ENCODE measurements at places on chromosomes 3 and 15.

- no peak for DNase-seq
Observed at GRCh38 chr3:97689962-97690361, 74.6 kb upstream of the ARL6 start.

GRCh38 chr3:94293793-94294195 lies 230.9 kb downstream of the NSUN3 start:
- DNase-seq: no peak

DNA sequence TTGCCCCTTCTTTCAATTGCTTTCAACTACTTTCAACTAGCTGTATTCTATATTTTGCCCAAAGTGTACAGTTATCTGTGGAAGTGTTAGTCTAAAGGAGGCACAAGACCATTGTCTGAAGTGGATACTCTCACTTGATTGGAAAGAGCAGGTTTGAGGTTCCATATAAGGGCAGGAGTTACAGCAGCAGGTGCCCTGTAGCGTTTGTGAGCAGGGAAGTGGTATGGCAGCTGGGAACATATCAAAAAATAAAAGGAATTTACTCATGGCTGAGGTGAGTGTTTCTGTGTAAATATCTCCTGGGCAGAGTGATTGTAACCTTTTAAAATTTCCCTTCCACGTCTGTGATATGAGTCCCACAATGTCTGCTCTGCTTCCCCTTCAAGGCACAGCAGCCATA lies 38.5 kb upstream of the DNAJC13 start:
- no peak for DNase-seq

- DNase-seq: no peak
Observed at GRCh38 chr15:82952158-82953081, at the start of gene HOMER2. Gene HOMER2 (minus strand): TSS chr15:82952720. CDS start chr15:82952535, 185 bp downstream.

DNA sequence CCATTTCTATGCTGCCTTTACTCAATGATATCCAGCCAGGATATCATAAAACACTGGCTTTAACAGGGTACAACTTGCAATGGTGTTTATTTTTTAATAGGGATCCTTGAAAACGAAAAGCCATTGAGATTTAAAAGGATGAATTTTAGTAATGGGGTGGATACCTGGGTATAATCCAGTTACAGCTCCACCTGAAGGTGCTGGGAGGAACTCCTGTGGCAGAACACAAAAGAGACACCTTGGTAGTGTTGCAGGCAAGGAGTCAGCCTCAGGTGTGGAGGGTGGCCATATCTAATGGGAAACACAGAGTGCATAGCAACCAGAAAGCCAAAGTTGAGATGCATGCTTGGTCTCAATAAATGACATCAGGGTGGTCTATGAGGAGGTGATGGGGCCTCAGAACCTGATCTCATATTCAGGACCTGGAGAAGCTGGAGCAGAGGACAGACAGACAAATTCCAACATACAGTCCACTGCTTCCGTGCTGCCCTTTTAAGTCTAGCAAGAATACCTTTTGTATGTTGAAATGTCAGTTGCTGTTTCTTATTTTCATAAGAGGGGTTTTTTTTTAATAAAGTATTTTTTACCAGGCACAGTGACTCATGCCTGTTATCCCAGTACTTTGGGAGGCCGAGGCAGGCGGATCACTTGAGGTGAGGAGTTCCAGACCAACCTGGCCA lies 12.0 kb upstream of the PAQR9 start:
- DNase-seq: no peak

GRCh38 chr3:50474717-50475116 lies 28.7 kb downstream of the CACNA2D2 start:
- no peak for DNase-seq

DNA sequence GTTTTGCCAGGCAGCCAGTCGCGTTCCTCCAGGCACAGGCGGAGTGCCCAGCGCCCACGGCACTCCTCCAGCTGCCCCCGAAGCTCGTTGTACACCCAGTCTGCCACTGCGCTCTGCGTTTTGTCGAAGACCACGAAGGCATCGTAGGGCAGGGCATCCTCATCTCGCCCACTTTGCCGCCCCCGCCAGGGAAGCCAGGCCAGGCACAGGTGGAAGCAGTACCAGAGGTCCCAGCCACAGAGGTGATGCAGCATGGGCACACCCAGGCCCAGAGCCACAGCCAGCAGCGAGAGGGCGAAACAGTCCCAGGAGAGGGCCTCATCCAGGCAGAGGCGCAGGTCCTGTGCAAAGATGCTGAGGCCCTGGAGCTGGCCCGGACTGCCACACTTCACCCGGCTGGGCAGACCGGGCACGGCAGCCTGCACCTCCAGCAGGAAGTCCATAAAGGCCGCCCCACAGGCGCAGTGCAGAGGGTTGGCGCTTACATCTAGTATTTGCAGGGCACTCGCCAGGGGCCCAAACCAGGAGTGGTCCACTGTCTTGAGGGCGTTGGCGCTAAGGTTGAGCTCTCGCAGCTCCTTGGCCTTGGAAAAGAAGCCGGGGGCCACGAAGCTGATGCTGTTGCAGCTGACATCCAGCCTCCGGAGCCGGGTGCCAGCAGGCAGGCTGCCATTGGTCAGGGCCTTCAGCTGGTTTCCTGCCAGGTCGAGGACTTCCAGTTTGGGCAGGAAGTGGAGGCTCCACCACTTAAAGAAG lies 3.7 kb downstream of the TLR9 start:
- no peak for DNase-seq

GRCh38 chr3:151011427-151011826 lies 38.9 kb upstream of the CLRN1 start:
- no peak for DNase-seq

All from iPS DF 6.9 (cell line).